Neuronal stem cell (in vitro differentiated cells): ENCODE measurements at places on chromosomes 7 and 10.

DNA sequence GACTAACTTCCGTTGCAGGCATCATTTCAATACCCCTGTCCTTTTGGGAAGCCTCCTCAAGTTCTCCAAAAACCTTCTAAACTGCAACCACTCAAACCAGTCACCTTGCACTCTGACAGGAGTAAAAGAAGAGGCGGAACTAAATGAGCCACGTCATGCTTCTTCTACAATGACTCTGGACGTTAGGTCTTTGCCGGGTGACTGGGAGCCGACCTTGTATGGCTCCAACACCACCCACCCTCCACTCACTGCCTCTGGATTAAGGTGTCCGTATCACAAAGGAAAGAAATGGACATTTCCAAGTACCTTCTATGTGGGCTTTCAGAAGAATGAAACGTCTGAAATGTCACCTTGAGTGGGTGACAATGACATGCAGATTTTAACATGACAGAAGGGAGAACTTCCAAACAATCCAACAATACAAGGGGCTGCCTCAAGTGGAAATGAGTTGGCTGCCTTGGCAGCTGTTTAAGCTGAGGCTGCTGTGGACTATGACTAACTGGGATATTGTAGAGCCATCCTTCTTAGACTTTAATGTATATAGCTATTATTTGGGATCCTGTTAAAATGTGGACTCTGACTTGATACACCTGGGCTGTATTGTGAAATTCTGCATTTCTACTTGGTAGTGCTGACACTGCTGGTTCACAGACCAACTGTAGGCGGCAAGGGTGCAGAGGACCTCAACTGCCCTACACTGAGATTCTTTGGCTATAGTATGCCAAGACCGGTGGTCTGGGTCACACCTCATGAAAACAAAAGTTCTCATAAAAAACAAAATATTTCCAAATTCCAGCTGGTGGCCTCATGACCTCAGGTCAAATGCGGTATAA, 33.8 kb upstream of the PDLIM1 start:
- DNase-seq: no peak
- peaks cover 4% of the 10 kb centered on the region for H3K4me1 ChIP-seq
- no peak overlapping the region for H3K4me3 ChIP-seq
- H3K27ac ChIP-seq: no peak overlapping the region

- no peaks in the 10 kb centered on the region for H3K27me3 ChIP-seq
- no peak overlapping the region for H3K4me3 ChIP-seq
- peaks cover 18% of the 10 kb centered on the region for H3K4me1 ChIP-seq
- DNase-seq: no peak
These were observed 7.8 kb upstream of the SCD start for GRCh38 chr10:100339236-100339635.

GRCh38 chr7:76022026-76022780, 25.6 kb downstream of the STYXL1 start:
- no peak overlapping the region for H3K27ac ChIP-seq
- DNase-seq: no peak
- peaks cover 56% of the 10 kb centered on the region for H3K36me3 ChIP-seq
- peaks cover 2% of the 10 kb centered on the region for H3K4me1 ChIP-seq
- no peak overlapping the region for H3K4me3 ChIP-seq

- no peak overlapping the region for H3K27ac ChIP-seq
- H3K4me1 ChIP-seq: peaks cover 18% of the 10 kb centered on the region
- H3K36me3 ChIP-seq: no peaks in the 10 kb centered on the region
These were observed 9.4 kb downstream of the NXPH1 start for GRCh38 chr7:8442814-8443304.

- H3K4me3 ChIP-seq: no peak overlapping the region
- no peak for DNase-seq
- no peak overlapping the region for H3K27ac ChIP-seq
- no peaks in the 10 kb centered on the region for H3K27me3 ChIP-seq
- no peaks in the 10 kb centered on the region for H3K36me3 ChIP-seq
These were observed 104.7 kb downstream of the VWC2 start for GRCh38 chr7:49878089-49878488.

DNA sequence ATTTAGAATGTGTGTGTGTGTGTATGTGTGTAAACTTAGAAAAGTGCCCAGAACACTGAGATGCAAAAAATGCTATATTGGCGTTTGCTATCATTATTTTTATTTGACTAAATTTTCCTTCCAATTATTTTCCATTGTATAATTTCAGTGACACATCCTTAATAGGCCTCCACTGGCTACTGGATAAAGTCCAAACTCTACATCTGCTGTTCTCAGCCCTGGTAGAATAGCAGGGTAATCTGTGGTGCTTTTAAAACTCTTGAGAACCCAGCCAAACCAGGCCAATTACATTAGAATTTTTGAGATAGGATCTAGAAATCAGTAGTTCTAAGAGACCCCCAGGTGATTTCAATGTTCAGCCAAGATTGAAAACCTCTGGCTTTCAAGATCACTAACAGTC, 66.4 kb downstream of the ZNF503 start:
- no peaks in the 10 kb centered on the region for H3K4me1 ChIP-seq
- H3K27ac ChIP-seq: no peak overlapping the region
- no peaks in the 10 kb centered on the region for H3K36me3 ChIP-seq
- no peak overlapping the region for H3K4me3 ChIP-seq
- H3K27me3 ChIP-seq: no peaks in the 10 kb centered on the region

DNA sequence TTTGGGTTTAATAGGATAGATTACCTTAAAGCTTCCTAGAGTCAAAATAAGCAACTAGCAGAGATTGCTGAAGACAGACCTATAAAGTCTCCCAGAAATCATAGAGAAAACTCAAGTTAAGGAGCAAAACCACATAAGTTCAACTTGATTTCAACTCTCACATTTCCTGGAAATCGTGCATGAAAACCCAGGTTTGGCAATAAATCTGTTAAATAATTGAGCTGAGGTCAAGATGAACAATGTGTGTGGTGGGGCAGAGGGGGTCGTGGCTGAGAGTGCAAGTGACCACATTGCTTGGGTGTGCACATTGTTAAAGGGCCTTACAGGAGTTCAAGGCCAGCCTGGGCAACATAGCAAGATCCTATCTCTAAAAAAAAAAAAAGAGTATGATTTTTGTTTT, 636.5 kb downstream of the GALNT17 start:
- H3K27me3 ChIP-seq: peaks cover 3% of the 10 kb centered on the region
- no peaks in the 10 kb centered on the region for H3K4me1 ChIP-seq
- no peak overlapping the region for H3K27ac ChIP-seq

GRCh38 chr10:11679946-11680345, 62.2 kb upstream of the ECHDC3 start:
- peaks cover 17% of the 10 kb centered on the region for H3K27me3 ChIP-seq
- peaks cover 12% of the 10 kb centered on the region for H3K4me1 ChIP-seq
- H3K27ac ChIP-seq: no peak overlapping the region
- H3K4me3 ChIP-seq: no peak overlapping the region
- DNase-seq: no peak

- H3K27me3 ChIP-seq: no peaks in the 10 kb centered on the region
- peaks cover 14% of the 10 kb centered on the region for H3K4me1 ChIP-seq
- no peak overlapping the region for H3K4me3 ChIP-seq
- H3K27ac ChIP-seq: no peak overlapping the region
- no peak for DNase-seq
These were observed 21.4 kb downstream of the GPR146 start for GRCh38 chr7:1065585-1066241.

GRCh38 chr7:157679607-157680006, 342.8 kb downstream of the DNAJB6 start:
- no peaks in the 10 kb centered on the region for H3K27me3 ChIP-seq
- no peak overlapping the region for H3K27ac ChIP-seq
- peaks cover 28% of the 10 kb centered on the region for H3K36me3 ChIP-seq
- DNase-seq: no peak
